ENCODE measurements at places on chromosomes 11 and 22.
A peak's percentile ranks its signal among the peaks of the same experiment; 100 is the strongest.

DNA sequence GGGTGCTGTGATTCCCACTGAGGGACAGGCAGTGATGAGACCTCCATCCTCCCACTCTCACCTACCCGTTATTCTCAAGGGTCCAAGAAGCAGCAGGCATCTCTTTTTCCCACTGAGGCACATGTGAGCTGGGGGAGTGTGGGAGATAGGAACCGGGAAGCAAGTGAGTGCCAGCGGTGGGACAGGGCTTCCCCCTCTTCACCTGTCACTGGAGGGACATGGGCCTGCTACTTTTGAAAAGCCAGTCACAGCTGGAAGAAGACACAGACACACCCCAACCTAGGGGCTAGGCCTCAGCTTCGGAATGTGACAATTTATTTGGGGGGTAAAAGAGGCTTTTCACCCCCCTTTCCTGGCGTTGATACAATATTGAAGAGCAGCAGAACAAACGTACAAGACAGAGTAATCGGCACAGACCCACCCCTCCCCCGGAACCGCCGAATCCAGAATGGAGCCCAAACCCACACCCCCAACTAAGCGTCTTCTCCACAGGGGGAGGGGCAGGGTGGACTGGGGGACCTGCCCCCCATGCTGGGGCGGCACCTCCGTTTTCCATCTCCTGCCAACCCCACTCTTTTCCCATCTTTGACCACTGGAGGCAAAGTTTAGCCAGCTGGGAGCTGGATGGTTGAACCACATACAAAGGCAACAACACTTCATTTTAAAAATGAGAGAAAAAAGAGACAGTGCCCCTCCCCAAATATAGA is 10.7 kb downstream of the CBX6 start:
- no peak for DNase-seq

DNA sequence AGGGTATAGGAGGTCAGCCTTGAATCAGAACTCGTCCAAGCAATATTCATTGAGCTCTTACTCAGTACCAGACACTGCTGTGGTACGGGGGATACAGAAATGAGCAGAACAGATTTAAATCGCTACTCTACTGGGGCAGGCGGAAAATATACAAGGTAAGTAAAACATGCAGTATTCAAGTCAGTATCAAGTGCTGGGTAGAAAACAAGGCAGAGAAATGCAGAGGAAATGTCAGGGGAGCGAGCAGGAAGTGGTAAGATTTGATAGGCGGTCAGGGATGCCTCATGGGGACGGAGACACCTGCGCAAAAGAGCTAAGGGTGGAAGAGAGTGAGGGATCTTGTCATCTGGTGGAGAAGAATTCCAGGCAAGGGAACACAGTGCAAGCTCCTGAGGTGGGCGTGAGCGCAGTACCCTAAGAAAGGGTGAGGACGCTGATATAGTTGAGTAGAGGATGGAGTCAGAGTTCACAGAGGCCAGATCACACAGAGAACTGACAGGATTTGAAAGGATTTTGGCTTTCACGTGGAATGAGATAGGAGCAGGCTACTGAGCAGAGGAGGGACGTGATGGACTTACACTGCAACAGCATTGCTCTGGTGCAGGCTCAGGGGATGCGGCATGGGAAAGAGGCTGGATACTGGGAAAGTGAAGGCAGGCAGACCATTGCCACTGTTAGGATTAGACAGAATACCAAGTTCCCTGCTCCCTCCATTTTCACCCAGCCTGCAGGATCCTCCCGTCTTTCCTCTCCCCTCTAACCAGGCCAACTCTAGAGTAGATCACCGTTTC is 35.8 kb downstream of the SC5D start:
- DNase-seq = no peak

- no peak for DNase-seq
These were observed 21.1 kb upstream of the SLC5A12 start for GRCh38 chr11:26742966-26743365.

DNA sequence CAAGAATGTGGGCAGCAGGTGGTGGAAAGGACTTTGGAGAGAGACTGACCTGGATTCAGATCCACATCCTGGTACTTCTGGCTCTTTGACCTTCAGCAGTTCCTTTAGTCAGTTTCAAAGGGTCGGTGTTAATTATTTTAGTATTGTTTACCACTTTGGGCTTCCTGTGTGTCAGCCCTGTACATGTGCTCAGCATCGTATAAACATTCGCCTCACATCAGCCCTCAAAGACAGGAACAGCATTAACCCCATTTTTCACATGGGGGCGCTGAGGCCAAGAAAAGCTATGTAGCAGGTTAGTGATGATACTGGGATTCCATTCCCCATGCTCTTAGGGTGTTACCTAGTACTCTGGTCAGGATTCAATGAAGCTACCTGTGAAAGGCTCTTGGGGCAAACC is 72.1 kb upstream of the YWHAH start:
- peak; percentile 29 for DNase-seq

- DNase-seq = no peak
These were observed 19.3 kb upstream of the MIEF1 start for GRCh38 chr22:39482768-39483167.

DNA sequence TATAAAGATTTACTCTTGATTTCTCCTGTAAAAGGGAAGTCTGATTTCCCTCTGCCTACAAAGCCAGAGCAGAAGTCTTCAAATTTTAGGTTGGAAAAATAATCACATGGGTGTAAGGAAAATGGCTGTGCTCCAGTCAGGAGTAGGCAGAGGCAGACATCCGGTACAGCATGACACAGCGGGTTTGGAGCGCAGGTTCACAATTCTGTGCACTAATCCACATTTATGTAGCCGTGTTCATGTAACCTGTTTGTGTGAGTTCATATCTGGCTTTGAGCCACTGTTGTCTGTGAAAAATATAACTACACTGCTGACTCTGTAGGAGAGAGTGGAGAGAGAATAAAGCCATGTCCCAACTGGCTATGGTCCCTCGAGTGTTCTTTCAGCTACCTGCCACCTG is 248.0 kb downstream of the CASP12 start:
- no peak for DNase-seq

GRCh38 chr11:128407962-128408361 is 179.4 kb downstream of the ETS1 start:
- no peak for DNase-seq

- no peak for DNase-seq
These were observed 112.0 kb downstream of the DBX1 start for GRCh38 chr11:20048246-20048645.

DNA sequence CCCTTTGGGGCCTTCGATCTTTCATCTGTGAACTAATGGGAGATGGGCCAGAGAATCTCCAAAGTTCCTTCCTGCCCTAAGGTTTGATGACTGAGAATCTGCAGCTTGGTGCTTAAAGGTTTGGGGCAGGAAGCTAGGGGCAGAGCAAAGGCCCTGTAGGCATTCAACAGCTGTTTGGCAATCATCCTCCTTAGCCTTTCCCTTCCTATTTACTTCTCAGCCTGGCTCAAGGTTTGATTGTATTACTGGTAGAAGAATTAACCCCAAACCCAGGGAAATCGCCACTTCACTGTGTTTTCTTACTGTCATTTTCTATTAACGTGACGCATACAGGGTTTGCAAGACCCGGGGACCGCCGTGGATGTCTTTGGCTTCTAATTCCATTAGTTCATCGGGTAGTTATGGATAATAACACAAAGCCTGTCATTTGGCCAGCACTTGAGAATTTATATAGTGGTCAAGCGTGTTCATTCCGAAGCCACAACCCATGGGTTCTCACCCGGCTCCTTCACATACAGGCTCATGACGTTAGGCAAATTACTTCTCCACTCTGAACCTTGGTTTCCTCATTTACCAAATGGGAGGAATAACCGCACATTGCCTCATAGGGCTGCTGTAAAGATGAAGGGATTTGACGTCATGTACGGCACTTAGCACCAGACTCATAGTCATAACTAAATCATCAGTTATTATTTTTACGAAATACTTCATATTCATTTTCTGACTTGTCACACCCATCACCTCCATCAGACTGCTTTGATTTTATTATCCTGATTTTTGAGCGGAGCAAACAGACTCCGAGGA is 158.1 kb downstream of the FBXO7 start:
- DNase-seq = no peak

- DNase-seq = no peak
These were observed 15.6 kb upstream of the LYVE1 start for GRCh38 chr11:10584071-10584501.

- no peak for DNase-seq
These were observed 410.5 kb downstream of the CTTN start for GRCh38 chr11:70808686-70809375.

DNA sequence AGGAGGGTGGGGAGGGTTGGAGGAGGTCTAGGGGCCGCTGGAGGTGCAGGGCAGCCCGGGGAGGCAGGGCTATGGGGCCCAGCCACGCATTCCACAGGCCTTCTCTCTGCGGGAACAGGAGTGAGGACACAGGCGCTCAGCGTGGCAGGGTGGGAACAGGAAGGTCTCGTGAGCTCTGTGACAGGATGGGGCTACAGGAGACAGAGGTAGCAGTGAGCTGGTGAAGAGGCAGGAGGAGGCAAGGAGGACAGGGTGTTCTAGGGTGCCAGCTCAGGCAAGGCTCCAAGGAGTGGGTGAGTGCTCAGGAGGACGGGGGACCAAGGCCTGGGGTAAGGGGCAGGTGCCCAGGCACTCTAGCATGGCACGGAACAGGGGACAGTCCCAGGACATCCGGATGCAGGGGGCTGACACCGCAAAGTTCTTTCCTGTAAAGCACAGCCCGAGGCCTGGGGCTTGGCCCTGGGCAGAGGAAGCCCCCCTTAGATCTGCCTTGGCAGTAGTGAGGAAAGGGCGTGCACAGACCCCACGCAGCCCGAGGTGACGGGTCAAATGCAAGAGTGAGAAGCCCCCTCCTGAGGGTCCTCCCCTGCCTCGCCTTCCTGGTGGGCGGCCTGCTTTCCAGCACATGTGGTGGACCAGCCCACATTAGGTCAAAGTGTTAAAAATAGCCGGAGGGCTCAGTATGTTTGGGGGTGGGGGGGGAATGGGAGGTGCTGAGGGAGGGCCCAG is 4.7 kb upstream of the NEAT1 start:
- no peak for DNase-seq

All from glomerular endothelial cell (primary cell).